ENCODE measurements at places on chromosomes 1 and 21.

GRCh38 chr1:52288286-52288685 is 77.7 kb downstream of the CC2D1B start:
- no peak for DNase-seq

DNA sequence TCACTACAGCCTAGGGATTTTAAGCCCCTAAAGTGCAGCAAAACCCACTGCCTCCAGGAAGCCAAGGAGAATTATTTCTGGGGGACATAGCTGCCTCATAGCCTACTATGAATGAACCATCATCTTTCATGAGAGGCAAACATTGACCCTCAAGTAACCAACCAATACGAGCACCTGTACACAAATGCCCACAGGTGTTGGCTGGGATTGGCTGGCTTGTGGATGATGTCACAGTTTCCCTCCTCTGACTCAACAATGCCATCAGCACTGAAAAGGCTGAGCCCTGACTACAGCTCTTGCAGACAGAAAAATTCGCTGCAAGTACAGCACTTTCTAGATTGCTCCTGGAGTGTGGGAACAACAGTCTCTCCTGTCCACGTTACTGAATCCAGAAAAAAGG is at the start of gene HMGB4:
HMGB4 (plus strand) TSS at position 301 of the 400 bp plus-strand sequence. CDS start 113 bp downstream, outside the sequence.
- no peak for DNase-seq

DNA sequence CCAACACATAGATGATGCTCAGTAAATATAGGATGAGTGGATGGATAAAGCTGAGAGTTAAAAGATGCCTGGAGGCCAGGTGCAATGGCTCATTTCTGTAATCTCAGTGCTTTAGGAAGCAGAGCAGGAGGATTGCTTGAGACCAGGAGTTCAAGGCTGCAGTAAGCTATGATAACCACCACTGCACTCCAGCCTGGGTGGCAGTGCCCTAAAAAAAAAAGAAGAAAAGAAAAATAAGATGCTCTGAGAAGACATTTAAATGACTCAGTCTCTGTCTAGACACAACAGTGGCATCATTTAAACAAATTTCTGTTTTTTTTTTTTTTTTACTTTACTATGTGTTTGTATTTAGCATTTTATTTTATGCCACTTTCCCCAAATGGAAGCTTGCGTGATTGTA is 25.3 kb upstream of the IL19 start:
- DNase-seq = no peak

- no peak for DNase-seq
Observed at GRCh38 chr1:21956720-21957552, 19.8 kb upstream of the HSPG2 start.

GRCh38 chr1:202575918-202576653 is 134.2 kb downstream of the SYT2 start:
- no peak for DNase-seq

- no peak for DNase-seq
Observed at GRCh38 chr1:155812878-155813277, 44.1 kb downstream of the GON4L start.

- no peak for DNase-seq
Observed at GRCh38 chr1:167784876-167785550, 63.2 kb downstream of the MPZL1 start.

- no peak for DNase-seq
Observed at GRCh38 chr1:200343874-200344273, 66.0 kb downstream of the ZNF281 start.

DNA sequence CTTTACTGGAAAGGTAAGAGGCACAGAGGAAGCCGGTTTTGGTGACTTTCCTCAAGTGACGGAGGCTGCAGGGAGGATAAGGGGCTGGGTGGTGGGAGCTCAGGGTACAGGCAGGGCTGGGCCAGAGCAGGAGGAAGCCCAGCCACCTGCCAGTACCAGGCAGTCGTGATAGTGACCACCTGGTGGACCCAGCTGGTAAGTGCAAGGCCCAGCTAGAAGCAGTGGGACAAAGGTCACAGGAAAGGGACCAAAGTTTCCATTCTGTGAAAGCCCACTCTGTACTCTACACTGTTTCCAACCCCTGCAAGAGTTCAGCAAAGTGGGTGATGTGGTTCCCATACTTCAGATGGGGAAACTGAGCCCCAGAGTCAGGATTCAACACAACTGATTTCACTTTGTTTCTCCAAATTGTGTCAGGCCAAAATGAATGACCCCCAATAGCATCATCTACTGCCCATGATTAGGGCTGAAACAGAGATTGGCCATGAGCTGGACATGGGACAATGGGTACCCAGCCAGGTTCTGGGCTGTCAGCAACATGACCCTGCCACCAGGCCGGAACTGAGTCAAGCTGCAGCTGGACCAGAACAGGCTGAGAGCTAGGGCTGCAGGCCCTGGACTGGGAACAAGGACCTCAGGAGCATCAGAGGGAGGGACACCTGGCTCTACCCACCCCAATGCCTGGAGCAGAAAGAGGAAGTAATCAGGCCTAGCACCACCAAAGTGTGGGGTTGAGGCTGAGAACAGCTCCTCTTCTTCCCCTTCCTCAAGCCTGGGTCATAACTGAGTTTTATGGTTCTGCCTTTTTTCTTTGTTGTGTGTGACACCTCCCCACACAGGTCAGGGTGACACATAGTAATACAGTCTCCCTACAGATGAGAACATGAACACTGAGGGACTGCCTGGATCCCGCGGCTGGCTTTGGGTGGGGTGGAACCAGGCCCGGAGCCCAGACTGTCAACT is 50.2 kb downstream of the KCNN3 start:
- no peak for DNase-seq
